ENCODE measurements at places on chromosomes 13 and 19.

DNA sequence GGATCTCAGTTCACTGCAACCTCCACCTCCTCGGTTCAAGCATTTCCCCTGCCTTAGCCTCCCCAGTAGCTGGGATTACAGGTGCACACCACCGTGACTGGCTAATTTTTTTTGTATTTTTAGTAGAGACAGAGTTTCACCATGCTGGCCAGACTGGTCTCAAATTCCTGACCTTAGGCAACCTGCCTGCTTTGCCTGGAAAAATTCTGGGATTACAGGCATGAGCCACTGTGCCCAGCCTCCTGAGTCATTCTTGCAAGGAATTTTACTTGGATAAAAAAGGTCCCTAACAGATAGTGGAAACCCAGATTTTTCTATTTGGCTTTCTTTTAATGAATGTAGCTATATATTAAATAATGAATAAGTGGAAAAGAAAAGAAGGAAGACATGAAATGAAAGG is 449.9 kb upstream of the ATXN8OS start:
- DNase-seq = no peak

DNA sequence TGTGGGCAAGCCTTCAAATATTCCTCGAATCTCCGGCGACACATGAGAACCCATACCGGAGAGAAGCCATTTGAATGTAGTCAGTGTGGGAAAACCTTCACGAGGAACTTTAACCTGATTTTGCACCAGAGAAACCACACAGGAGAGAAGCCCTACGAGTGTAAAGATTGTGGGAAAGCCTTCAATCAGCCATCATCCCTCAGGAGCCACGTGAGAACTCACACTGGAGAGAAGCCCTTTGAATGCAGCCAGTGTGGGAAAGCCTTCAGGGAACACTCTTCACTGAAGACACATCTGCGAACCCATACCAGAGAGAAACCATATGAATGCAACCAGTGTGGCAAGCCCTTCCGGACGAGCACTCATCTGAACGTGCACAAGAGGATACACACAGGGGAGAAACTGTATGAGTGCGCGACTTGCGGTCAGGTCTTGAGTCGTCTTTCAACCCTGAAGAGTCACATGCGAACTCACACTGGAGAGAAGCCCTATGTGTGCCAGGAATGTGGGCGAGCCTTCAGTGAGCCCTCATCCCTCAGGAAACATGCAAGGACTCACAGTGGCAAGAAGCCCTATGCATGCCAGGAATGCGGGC is 28.8 kb downstream of the ZNF333 start:
- DNase-seq = no peak

- no peak for DNase-seq
Measured at GRCh38 chr13:67651908-67652465, 421.9 kb upstream of the PCDH9 start.

GRCh38 chr13:91889641-91890040 is 491.2 kb downstream of the GPC5 start:
- no peak for DNase-seq

DNA sequence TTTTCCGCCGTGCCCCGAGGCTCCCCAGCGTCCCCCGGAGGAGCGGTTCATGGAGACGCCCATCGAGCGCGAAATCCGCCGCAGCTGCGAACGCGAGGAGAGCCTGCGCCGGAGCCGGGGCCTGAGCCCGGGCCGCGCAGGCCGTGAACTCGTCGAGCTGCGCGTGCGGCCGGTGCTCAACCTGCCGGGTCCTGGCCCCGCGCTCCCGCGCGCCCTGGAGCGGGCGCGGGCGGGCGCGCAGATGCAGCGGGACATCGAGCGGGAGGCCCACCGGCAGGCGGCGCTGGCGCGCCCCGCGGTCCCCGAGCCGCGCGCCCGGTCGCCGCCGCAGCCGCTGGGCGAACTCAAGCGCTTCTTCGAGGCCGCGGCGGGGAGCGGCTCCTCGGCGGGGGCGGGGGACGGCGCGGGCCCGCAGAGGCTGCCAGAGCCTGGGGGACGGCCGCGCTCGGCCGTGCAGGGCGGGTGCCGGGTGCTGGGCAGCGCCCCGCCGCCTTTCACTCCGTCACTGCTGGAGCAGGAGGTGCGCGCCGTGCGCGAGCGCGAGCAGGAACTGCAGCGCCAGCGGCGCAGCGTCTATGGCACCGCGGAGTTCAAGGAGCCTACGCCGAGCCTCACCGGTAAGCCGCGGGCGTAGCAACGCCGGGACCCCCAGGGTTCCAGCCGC is 807 bp downstream of the MISP3 start:
- DNase-seq = peak; percentile 81

DNA sequence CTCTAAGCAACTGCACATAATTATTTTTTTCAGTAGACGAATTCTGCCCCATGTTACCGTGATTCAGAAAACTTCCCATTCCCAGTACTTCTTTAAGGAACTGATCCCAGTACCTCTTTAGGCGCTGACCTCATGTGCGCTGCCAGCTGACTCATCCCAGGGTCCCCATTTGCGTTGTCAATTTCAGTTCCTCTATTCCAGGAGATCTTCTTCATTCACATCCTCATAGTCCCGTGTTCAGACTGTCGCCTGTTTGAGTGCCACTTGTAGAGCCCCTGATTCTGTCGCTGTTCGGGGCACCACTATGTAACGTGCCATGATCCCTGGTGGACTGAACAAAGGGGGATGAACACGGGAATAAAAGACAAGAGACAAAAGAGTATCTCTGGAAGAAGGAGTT is 16.4 kb downstream of the FPR3 start:
- DNase-seq = peak; percentile 60

Measured in NB4 (cell line).